ENCODE measurements at places on chromosomes 16 and 17.

DNA sequence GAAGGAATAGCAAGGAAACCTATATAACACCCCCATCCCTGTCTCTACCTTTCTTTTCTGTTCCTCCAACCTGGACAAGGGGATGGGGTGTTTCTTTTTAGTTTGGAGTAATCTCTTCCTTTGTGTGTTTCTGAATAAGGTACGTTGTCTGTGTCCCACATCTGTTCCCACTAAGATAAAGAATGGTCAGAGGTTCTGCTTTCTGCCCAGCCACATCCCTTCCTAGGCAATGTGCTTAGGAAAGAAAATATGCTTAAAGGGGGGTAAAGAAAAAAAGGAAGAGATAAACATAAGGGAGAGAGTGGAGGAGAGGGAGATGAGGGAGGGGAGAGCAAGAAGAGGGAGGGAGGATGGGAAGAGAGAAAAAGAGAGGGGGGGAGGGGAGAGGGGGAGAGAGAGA is 35.1 kb downstream of the SLC6A2 start:
- no peak for DNase-seq

DNA sequence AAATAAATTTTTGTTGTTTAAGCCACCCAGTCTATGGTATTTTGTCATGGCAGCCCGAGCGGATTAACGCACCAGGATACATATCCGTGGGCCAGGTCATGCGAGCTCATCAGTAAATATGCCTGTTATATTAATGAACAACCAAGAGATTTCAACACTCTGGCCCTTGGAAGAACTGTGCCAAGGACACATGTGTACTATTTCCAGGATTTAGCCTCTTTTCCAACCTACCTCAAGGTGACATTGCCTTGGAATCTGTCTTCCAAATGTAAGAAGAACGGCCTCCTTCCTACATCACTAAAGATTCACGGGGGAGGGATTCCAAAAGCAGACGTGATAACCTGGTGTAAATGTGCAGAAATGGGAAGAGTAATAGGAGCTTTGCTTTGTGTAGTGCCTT is 72.8 kb upstream of the DYNLRB2 start:
- DNase-seq = no peak

GRCh38 chr17:18218756-18219415 is 6.5 kb upstream of the LLGL1 start:
- no peak for DNase-seq

GRCh38 chr17:7811251-7811650 is 22.8 kb upstream of the KDM6B start:
- no peak for DNase-seq

DNA sequence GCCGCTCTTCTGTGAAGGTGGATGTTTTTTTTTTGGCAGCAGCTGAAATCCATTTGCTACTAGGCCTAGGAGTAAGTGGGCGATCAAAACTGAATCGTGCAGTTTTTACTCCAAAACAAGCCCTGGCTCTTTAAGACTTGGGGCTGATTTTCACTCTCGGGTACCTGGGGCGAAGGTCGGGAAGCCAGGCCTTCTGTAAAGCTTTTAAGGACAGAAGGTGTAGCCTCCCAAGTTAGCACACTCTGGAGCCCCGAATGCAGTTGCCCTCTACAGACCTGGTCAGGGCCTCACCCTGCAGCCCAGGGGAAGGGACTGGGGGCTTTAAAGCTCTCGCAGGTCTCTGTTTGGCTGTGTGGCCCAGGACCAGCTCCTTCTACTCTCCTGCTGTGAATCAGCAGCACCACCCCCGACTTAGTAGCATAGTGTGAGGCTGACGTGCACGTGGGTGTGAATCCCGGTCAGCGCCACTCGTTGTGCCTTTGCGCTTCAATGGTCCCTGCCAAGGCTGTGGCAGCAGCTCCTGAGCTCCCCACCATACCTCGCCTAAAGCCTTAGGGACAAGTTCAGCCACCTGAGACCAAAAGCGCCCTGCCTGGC is 49.9 kb downstream of the TMEM235 start:
- DNase-seq = no peak

DNA sequence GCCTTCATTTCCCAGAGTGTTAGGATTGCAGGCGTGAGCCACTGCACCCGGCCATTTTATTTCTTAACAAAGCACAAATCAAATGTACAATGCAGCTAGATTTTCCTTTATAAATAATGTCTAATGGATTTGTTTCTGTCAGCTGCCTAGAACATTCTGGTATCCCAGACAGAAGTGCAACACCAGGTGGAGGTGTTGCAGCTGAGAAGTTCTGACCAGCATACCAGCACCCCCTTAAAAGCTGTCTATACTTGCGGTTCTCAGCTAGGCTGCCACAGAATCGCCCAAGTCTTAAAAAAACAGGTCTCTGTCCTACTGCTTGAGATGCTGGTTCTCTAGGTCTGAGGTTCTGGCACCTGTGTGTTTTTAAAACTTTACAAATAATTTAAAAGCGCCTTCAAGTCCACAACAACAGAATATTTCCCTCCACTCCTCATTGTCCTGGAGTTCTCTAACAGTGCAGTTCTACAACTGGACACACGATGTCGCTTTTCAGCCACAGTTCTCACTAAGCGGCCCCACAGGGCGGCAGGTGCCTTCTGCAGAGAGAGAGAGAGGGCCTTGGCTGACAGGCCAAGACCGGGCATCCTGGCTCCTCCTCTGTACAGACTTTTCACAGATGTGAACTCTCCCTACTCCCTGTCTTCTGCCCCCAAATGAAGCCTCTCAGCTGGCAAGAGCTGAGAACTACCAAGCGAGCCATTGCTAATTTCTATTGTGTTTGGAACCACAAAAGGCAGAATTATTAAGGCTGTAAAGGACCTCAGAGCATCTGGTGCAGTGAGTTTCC is 32.6 kb upstream of the MEOX1 start:
- DNase-seq = peak; percentile 61

GRCh38 chr17:63934183-63935112 is 2.3 kb upstream of the CD79B start:
- DNase-seq = no peak

DNA sequence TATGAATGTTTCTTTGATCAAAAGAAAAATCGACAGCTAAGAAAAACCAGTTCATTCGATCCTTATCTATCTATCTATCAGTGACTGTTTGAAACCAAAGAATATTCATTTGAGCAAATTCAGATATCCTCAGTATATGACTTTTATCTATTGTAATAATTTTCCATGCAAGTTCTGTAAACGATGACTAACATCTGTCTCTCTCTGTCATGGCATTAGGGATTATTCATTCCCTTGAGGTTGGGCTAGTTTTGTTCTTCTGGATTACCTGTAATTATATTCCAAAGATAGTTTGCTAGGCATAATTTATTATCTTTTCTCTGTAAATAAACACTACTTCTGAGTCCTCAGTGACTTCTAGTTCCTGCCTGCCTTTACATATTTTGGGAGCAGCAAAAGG is 497.7 kb upstream of the CDH11 start:
- no peak for DNase-seq

DNA sequence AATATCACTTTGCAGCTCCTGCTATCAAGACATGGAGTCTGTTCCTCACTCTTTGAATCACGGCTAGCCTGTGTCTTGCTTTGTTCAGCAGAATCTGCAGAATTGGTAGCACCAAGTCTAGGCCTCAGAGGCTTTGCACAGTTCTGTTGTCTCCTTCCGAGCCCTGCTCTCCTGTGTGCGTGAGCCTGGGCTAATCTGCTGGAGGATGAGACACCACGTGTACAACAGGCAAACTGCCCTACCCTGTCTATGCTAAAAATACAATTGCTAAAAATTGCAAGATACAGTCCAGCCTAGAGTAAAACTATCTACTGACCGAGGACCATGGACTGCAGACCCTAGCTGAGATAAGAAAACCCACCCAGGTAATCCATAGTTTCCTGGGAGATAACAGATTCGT is 484.7 kb downstream of the NPIPA7 start:
- DNase-seq = no peak

GRCh38 chr16:73771196-73772064 is 525.2 kb upstream of the PSMD7 start:
- DNase-seq = no peak

DNA sequence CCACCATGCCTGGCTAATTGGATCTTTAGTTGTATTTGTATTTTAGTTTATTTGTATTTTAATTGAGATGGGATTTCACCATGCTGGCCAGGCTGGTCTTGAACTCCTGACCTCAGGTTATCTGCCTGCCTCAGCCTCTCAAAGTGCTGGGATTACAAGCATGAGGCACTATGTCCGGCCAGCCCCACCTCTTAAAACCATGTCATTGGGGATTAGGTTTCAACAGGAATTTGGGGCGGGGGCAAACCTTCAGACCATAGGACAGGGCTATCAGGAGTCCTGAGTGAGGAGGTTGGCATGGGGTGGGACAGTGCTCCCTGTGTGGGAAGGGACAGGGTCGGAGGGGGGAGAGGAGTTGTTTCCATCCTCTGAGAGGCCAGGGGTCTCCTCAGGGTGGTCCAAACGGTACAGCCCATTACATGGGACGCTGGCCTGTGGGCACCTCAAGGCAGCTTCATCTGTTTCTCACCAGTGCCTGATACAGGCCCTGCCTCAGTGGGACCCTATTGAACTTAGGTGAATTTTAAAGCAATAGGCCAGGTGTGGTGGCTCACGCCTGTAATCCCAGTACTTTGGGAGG is 21.6 kb downstream of the GAA start:
- DNase-seq = no peak

GRCh38 chr17:521183-521525 is 168.5 kb upstream of the RPH3AL start:
- DNase-seq = no peak

GRCh38 chr17:50211249-50212120 is 10.1 kb upstream of the COL1A1 start:
- no peak for DNase-seq

DNA sequence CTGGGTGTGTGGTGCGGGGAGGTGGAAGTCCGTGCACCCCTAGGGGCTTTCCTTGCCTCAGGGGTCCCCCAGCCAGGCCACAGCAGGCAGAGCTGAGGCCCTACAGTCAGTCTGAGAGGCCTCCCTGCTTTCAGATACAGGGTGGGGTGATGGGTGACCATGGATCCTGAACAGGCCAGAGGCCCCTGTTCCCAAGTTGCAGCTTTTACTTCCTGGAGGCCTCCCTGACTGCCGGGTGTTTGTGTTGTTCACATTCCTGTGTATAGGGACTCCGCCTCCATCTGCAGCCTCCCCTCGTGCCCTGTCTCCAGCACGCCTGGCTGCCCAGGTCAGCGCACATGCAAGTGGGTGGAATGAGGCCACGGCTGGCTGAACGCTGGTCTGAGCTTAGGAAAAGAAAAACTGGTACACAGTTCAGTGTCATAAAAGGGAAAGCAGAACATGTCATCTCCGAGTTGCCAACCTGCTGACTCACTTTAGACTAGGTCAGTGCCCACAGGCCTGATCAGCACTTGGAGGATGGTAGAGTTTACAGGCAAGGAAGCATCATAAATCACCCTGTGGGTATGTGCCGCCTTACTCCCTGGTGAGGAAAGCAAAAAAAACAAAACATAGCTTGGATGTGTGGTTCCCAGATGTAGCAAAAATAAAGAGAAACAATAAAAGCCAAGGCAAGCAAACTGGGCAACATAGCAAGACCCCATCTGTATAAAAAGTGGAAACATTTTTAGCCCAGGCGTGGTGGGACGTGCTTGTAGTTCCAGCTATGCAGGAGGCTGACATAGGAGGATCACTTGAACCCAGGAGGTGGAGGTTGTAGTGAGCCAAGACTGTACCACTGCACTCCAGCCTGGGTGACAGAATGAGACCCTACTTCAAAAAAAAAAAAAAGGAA is 6.2 kb upstream of the SLC7A6 start:
- DNase-seq = no peak

- no peak for DNase-seq
Observed at GRCh38 chr17:45993962-45994627, 5.0 kb upstream of the STH start.

GRCh38 chr17:1078831-1079561 is 82.1 kb downstream of the TIMM22 start:
- no peak for DNase-seq

DNA sequence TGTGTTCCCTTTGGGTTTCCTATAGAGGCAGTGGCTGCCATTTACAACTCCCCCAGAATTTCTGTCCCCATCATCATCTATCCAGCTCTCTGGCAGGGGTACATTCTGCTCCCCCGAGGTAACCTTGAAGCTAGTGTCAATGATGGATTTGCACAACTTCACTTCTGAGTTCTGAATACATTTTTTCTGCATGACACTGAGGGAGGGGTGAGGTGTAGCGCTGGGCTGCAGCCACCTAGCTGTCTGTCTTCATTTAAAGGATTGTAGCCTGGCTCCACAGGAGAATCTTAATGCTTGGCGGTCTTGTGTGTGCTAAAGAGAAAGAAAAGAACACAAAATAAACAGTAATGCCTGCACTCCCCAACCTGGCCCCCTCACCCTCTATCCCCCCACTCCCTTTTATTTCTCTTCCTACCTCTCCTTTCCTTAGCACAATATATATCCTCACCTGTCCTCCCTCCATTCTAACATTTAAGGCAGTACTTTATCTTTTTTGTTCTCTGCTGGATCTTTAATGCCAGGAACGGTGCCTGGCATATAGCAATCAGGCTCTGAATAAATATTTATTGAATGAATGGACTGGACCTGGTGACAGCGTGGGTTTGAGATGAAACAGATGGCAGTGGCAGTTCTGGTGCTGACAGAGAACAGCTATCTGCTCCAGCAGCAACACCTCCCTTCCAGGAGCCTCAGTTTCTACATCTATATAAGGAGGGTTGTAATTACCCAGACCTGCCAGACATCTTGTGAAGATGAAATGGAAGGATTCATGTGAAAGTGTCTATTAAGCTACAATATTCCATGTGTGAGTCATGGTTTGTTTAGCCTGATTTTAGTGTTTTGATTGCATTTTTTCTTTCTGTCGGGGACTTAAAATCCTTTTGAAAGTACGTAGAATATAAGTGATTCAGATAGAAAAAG is 163.5 kb upstream of the CDH11 start:
- DNase-seq = no peak

DNA sequence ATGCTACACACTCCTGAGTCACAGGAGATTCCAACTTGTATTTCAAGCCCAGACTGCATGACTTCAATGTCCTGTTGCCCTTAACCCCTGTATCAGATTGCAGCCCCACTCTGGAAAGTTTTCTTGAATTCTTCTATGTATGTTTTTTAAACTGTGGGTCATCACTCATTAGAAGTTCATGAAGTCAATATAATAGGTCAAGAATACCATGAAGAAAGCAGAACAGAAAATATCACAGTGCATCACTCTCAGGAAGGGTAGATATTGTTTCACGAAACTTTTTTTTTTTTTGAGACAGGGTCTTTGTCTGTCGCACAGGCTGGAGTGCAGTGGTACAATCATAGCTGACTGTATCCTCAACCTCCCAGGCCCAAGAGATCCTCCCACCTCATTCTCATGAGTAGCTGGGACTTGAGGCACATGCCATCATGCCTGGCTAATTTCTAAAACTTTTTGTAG is 20.5 kb downstream of the PRKCB start:
- DNase-seq = no peak

GRCh38 chr17:278055-278675 is 74.4 kb downstream of the RPH3AL start:
- DNase-seq = no peak

- no peak for DNase-seq
Observed at GRCh38 chr17:73031472-73031871, 61.0 kb downstream of the SLC39A11 start.

DNA sequence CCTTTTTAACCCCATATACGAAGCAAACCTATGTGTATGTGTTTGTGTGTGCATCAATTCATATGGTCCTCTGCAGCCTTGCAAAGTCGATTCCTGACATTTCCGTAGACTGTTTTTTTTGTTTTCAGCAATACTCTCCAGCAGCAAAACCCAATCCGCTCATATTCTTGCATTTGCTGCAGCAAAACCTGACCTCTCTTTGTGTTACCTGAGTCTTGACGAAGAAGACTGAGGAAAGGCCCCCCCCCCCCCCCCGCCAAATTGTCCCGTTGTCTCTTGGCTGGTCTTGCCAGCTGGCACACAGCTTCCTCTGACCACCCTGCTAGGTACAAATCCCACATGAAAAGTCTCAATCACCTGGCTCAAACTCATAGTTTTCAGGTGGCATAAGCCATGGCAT is 494.7 kb downstream of the WWOX start:
- DNase-seq = no peak
